ENCODE measurements at places on chromosomes 11 and 22.
A peak's percentile ranks its signal among the peaks of the same experiment; 100 is the strongest.

DNA sequence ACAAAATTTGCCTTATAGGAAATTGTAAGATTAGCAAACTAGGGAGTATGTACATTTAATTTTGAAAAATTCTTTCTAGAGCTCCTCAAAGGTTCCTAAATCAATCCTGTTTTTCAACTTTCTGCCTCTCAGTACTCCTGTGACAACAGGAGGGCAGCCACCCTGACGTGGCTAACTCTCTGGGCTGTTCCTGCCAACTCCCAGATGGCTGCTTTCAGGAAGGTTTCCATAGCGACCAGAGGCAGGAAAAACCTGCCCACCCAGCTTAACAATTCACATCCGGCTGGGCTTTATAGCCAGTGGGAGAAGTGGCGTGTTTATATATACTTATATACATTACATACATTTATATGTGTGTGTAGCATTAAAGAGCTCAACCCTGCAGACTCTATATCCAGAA lies 26.5 kb downstream of the SGSM3 start:
- DNase-seq: no peak

DNA sequence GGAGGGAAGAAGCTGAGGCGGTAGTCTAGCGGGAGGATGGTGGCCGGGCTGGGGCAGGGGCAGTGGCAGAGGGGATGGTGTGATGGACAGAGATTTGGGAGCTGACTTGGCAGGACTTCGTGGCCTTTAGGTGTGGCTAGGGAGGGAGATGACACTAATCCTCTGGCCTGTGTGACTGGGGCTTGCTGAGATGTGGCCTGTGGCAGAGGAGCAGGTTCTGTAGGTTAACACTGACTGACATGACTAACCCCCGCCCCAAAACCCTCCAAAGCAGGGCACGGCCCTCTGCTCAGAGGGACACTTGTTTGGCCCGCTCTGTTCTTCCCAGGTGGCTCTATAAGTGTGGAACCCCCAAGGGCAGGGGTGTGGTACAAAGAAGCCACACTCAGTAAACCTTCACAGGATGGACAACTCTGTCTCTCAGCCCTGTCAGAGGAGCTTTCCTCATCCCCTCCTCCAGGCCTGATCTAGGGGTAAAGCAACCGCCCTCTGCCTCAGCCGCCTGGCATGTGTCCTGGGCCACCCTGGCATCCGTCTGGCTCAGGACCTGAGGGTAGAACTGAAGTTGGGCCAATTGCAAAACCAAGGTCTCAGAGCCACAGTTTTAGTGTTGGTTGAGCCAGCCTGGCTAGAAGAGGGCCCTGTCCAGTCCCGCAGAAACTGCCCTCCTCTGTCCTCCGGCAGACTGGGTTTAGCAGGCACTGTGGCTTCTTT lies 15.6 kb downstream of the TOM1 start:
- DNase-seq: no peak

DNA sequence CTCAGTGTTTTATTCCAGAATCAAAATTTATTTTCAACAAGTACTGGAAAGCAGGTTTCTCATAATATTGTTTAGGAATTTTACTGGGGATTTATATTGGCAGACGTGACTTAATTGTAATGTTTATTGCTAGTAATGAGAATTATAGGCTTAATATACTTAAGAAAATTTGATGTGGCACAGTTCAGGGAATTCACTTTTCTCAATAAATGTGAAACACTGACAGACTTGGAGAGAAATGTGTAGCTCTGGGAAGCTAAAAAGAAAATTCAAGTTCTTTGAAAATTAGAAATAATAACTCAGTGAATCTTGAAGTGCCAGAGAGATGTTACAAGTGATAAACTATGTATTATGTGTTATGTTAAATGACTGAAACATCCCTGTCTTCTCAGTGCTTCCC lies at the start of gene OR51F2:
TSS of gene OR51F2 (plus strand) at position 301 of the 400 bp plus-strand sequence. CDS start 101 bp downstream, outside the sequence.
- no peak for DNase-seq

- DNase-seq: no peak
Observed at GRCh38 chr11:117906126-117906525, 23.1 kb downstream of the TMPRSS13 start.

DNA sequence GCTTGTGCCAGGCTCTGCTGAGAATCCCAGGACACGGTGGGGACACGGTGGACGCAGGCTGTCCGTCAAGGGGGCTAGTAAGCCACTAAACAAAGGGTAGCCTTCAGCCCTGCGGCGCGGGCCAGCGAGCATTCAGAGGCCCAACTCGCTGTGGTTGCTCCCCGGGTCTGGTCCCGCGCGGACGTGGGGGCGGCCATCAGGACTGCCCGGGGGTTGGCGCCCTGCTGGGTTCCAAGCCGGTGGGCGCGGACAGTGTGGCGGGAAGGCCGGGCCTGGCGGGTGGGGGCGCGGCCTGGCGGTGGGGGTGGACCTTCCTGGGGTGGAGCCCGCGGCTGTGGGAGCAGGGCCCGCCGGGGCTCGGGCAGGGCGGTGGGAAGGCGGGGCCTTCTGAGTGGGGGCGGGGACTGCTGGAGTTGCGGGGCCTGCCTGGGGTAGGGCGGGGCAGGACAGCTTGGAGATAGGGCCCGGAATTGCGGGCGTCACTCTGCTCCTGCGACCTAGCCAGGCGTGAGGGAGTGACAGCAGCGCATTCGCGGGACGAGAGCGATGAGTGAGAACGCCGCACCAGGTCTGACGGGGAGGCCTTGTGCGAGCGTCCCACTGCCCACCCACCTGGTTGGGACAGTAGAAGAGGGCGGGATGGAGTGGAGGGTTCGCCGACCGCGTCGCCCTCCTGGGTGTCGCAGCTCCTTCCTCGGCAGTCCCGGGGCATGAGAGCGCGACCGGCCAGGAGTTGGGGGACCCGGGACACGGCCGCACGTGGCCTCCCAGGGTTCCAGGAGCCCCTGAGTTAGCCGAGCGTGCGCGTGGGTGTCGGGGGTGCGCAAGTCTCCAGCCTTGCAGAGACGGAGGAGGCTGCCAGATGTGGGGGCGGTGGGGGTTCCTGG lies at the start of gene SERHL2:
TSS of gene SERHL2 (plus strand) at position 482 of the 887 bp plus-strand sequence. CDS start at position 547, 65 bp downstream.
- peak; percentile 60 for DNase-seq

DNA sequence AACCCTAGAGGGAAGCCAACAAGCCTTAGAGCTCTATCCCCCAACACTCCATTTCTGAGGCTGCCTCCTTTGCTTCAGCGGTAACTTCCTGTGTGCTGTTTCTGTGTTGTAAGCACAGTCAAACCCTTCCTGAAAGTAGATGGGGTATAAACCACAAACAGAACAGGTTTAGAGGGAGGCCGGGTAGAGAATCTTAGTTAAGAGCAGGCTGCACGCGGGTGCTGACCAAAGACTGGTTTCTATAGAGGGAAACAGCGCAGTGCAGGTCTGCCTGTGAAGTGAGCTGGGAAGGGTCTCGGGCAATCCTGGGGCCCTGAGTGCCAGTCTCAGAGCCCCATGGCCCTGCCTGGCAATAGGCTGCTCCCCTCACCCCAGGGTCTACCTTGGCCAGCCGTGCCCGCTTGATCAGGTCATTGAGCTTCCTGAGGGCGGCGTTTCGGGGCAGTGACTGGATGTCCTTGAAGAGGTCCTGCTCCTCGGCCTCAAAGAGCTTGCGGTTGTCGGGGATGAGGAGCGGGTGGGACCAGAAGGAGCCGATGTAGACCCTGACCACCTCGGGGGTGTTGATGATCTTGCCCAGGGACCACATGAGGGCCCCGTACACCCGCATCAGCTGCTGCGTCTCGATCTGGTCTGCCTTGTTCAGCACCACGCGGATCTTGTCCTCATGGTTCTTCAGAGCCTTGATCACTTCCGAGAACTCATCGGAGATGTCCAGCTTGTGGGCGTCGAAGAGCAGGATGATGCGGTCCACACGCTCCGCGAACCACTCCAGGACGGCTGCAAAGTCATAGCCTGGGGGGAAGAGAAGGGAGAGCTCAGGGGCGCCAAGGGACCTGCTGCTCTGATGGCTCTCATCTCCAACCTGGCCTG lies 15.3 kb upstream of the CDC42BPG start:
- no peak for DNase-seq

GRCh38 chr22:43955883-43956782 lies 891 bp downstream of the SAMM50 start:
- no peak for DNase-seq

DNA sequence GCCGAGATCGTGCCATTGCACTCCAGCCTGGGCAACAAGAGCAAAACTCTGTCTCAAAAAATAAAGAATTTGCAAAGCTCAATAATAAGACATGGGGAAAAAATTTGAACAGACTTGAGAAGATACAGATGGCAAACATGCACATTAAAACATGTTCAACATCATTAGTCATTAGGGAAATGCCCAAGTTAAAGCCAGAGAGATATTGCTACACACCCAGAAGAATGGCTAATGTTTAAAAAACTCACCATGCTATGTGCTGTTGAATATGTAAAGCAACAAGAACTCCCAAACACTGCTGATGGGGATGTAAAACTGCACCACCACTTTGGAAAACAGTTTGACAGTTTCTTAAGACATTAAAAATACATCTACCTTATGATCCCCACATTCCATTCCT lies 12.6 kb downstream of the LRRC75B start:
- no peak for DNase-seq

GRCh38 chr22:42644422-42645340 lies 4.3 kb upstream of the ATP5MGL start:
- no peak for DNase-seq

GRCh38 chr11:26971961-26972360 lies 22.0 kb upstream of the FIBIN start:
- DNase-seq: no peak

- no peak for DNase-seq
Observed at GRCh38 chr11:79377406-79377805, 63.4 kb downstream of the TENM4 start.

GRCh38 chr11:69775163-69775755 lies at the start of gene FGF4:
TSS of gene FGF4 (minus strand) at chr11:69775341. CDS start at chr11:69775084, 257 bp downstream.
- no peak for DNase-seq

- no peak for DNase-seq
Observed at GRCh38 chr11:112453601-112454577, 193.2 kb upstream of the PLET1 start.

GRCh38 chr22:20022231-20022977 lies 1.5 kb downstream of the TANGO2 start:
- DNase-seq: no peak

GRCh38 chr22:27880778-27881394 lies 38.2 kb downstream of the PITPNB start:
- no peak for DNase-seq

DNA sequence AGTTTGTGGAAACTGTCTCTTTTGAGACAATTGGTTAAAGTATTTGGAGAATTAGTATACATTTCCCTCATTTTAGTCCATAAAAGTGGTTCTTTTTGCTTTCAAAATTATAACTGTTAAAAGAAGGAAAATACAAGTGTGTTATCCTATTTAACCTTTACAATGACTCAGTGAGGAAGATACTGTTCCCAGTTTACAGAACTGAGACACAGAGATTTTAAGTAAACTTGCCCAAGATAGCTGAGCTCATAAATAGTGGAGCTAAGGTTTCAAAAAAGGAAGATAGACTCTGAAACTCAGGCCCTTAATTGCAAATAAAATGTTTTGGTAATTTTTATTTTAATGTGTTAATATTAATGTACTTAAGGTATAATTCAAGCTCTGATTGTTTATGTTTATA lies 58.9 kb downstream of the DKK3 start:
- no peak for DNase-seq

DNA sequence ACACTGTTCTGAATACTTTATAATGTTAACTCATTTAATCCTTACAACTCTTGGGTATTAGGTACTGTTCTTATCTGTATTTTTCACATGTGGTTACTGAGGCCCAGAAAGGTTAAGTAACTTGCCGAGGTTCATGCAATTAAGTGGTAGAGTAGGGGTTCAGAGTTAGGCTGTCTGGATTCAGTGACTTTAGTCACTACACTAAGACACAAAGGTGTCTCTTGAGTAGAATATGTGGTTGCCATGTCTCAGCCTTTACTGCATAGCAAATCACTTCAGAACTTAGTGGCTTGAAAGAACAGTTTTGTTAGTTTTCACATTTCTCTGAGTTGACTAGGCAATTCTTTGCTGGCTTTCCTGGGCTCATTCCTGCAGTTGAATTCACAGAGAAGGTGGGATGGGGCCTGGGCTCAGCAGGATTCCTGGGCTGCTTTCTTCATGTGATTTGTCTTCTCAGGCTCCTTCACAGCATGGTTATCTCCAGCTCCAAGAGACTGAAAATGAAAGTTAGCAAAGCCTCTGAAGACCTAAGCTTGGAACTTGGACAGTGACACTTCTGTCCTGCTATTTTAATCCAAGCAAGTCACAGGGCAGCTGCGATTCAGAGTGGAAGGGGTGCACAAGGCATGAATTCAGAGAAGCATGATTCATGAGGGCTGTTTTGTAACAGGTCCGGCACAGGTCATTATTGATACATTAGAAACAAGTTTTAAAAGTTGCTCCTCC lies 68.3 kb downstream of the SPECC1L start:
- DNase-seq: no peak

DNA sequence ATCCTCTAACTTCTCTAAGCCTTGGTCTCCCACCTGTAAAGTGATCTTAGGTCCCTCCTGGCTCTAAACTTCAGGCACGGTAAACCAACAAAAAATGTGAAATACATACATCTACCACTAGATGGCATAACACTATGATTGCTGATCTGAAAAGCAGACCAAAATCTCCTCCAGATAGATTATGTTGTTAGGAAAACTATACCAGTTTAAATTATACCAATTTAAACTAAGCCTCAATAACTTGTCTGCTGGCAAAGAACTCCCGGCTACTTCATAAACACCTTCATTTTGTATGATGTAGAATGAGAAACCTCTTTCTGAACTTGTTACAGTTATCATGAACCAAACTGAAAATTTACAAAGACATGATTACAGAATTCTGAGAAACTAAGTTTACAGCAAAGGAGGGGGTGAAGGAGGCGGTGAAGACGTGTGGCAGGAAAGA lies 85.9 kb downstream of the SBF2 start:
- DNase-seq: no peak

DNA sequence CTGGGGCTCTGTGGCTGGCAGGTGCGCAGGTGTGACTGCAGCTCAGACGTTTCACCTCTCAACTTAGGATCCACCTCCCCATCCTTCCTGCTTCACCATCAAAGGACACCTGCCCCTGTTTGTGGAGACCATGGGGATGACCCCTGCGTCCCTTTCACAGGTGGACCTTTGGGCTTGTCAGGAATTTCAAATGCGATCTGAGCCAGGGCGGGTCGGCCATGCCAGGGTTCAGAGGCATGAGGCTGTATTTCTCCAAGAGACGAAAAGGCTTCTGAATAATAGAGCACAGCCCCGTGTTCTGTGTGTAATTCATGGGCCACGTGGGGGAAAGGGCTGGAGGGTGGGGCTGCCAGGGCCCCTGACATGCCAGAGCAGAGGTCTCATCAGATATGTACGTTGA lies 668.0 kb downstream of the BRD1 start:
- DNase-seq: no peak

DNA sequence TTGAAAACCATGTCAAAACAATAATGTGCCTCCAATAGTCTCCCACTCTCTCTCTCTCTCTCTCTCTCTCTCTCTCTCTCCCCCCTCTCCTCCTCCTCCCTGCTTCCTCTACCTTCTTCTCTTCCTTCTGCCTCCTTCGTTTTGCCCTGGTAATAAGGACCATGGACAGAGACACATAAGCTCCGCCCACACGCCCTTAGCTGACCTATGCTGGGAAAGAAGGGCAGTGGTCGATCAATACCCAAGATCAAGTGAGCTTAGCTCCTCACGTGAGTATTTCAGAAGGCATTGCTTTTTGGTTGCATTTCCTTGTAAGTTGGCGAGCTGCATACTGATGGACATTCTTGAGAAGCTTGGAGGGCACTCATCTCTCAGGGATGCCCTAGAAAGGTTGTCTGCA lies 194.8 kb downstream of the MIAT start:
- no peak for DNase-seq

GRCh38 chr11:100791860-100792259 lies 104.8 kb downstream of the ARHGAP42 start:
- no peak for DNase-seq

- DNase-seq: no peak
Observed at GRCh38 chr11:1771700-1772099, 8.0 kb upstream of the CTSD start.
